ENCODE measurements at places on chromosomes 4 and X.

DNA sequence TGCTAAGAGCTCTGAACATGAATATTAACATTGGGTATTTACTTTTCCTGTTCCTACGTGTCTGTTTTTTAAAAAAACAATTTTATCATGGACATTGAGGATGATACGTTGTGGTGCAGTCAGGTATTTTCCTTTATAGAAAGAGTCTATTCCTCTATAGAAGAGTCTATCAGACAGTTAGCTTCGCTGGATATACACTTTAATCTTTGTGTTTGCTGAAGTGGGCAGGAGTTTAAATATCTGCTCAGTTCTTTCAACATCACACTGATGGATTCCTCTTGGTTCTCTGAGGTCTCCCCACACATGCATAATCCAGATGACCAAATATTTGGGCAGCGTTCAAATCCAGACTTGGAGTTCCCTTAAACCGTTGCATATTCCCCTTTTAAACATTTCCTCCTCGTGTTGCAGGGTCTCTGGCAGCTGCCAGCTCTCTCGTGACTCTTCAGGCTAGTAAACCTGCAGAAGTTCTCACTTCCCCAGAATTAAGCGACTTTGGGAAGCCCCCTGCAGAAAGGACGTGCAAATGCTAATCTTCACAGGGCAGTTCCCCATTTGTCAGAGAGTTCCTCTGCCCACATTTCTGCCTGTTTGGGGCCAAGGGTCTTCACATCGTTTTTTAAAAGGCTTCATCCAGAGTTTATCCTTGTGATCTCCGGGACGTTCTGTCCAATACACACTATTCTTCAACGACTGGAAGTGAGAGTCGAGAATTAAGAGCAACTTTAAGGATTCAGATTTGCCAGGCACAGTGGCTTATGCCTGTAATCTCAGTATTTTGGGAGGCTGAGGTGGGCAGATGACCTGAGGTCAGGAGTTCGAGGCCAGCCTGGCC is 20.5 kb upstream of the DHRSX start:
- DNase-seq, result no peak

DNA sequence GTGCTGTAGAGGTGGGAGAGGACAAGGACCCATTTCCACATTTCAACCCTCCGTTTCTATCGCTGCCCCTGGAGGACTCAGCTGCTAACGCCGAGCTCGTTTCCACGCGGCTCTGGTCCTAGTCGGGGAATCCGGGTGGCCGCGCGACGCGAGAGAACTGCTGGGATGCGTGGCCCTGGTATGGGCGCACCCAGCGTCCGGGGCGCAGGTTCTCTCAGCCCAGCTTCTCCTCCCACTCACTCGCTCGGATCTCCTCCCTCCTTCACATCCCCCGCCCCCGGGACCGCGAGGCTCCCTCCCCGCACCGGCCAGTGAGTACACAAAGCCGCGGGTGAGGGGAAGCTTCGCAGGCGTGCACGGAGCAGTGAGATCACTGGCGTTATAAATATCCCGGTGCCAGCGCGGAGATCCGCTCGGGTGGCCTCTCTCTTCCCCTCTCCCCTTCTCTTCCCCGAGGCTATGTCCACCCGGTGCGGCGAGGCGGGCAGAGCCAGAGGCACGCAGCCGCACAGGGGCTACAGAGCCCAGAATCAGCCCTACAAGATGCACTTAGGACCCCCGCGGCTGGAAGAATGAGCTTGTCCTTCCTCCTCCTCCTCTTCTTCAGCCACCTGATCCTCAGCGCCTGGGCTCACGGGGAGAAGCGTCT is at the start of gene FGF5:
Gene FGF5 (plus strand): TSS at position 412 of the 649 bp plus-strand sequence. CDS start 161 bp downstream, at position 573.
- DNase-seq, result no peak

GRCh38 chr4:79865201-79865597 is 207.8 kb downstream of the ANTXR2 start:
- no peak for DNase-seq

GRCh38 chr4:84574069-84574720 is 8.7 kb upstream of the CDS1 start:
- no peak for DNase-seq

GRCh38 chr4:113952452-113953029 is 26.9 kb downstream of the ARSJ start:
- peak; percentile 2 for DNase-seq

GRCh38 chr4:46254788-46255187 is 130.9 kb upstream of the GABRG1 start:
- DNase-seq, result no peak

DNA sequence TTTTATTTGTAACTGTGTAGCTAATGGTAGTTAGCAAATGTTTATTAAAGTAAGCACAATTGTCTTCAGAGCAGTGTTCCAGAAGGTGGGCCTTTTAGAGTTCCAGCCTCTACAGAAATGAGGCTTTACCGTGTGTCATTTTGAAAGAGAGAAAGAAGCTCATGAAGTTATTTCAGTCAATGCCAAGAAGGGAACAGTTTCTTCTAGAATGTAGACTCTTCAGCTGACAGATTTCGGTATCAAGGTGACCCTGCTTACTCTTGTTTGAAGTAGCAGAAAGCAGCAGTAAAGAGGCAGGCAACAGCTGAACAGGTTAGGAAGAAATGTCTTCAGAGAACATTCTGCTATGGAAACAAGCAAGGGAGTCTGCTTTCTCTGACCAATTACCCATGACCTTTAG is 93.6 kb downstream of the TASL start:
- DNase-seq, result no peak

- no peak for DNase-seq
These were observed 1009.0 kb upstream of the LCORL start for GRCh38 chr4:19030536-19030935.

- no peak for DNase-seq
These were observed 6.9 kb upstream of the HELT start for GRCh38 chr4:185011408-185011807.

DNA sequence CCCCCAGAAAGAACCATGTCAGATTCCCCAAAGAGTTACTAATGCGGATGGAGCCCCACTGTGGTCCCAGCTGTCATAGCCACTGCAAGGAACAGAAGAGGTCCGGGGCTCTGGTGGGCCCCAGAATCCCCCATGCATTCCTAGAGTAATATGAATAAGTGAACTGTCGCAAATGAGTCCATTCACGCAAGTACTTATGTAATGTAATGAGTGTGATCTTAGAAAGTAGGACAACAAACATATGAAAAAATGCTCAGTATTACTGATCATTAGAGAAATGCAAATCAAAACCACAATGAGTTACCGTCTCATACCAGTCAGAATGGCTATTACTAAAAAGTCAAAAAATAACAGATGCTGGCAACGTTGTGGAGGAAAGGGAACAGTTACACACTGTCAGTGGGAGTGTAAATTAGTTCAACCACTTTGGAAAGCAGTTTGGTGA is 141.5 kb upstream of the RBPJ start:
- no peak for DNase-seq

GRCh38 chr4:78624048-78624447 is 72.5 kb downstream of the ANXA3 start:
- no peak for DNase-seq

DNA sequence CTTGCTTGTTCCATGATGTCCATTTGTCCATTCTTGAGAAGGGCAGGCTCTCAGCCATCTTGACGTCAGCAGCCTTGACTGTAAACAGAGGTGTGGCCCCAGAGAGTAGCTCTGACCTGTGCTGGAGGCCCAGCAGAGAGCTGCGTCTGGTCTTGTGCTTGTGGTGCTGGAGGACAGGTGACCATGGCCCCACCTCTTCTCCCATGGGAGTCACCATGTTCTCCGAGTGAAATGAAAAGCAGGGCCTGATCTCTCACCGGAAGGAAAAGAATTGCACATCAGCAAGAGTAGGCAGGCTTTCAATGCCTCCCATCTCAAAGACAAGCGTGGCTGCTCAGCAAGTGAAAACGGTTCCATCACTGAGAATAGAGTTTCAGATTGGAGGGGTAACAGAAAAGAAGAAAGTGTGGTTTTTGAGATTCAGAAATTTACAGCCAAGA is 11.5 kb downstream of the PARM1 start:
- DNase-seq, result no peak

- DNase-seq, result no peak
These were observed 28.9 kb upstream of the CHRNA9 start for GRCh38 chr4:40306226-40306625.

Measured in activated CD8-positive, alpha-beta memory T cell treated with anti-CD3 and anti-CD28 coated beads for 4 hours (primary cell).